ENCODE measurements at places on chromosomes 2 and 18.

- no peak for DNase-seq
These were observed 129.1 kb upstream of the DNMT3A start for GRCh38 chr2:25470806-25471205.

DNA sequence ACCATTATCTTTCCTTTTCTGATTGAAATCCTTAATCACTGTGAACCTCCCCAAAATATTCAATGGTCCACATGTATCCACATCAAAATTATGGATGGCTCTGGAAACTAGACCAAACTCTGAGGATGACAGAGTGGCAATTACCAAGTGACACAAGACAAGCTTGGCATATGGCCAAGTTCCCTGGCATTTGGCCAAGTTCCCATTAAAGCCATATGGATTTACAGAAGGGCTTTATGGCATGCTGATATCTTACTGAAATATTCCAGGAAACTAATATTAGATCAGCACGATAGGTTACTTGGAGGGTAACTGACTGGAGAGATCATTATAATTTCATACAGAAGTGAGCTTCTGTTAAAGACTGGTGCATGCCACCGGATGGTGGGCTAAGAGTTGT, 21.9 kb upstream of the CERS6 start:
- no peak for DNase-seq

GRCh38 chr2:28666496-28667184, 85.0 kb upstream of the PPP1CB start:
- DNase-seq: no peak

GRCh38 chr2:8927510-8928455, 75.7 kb downstream of the MBOAT2 start:
- peak; percentile 80 for DNase-seq

- no peak for DNase-seq
These were observed 505.8 kb upstream of the NRP2 start for GRCh38 chr2:205176546-205176945.

DNA sequence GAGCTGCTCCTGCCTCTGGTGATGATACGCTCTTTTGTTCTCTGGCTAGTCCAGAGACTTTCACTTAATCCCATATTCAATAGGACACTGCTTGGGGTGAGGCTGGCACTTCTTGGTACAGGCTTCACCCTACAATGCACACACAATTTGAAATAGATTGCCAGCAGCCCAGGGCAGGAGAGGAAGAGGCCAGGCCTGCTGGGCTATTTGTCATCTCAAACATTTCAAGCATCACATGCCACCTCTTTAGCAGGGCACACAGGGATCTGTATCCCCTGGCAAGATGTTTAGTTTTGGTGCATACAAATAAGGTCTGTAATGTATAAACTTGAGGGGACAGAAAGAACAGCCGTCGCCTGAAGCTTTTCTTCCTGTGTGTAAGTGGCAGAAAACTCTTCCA, 120.4 kb downstream of the CHST9 start:
- no peak for DNase-seq

- no peak for DNase-seq
These were observed 22.8 kb downstream of the ASB18 start for GRCh38 chr2:236241181-236242056.

GRCh38 chr2:180720829-180721228, 259.6 kb upstream of the UBE2E3 start:
- DNase-seq: no peak

GRCh38 chr2:40666398-40666797, 214.5 kb upstream of the SLC8A1 start:
- no peak for DNase-seq

DNA sequence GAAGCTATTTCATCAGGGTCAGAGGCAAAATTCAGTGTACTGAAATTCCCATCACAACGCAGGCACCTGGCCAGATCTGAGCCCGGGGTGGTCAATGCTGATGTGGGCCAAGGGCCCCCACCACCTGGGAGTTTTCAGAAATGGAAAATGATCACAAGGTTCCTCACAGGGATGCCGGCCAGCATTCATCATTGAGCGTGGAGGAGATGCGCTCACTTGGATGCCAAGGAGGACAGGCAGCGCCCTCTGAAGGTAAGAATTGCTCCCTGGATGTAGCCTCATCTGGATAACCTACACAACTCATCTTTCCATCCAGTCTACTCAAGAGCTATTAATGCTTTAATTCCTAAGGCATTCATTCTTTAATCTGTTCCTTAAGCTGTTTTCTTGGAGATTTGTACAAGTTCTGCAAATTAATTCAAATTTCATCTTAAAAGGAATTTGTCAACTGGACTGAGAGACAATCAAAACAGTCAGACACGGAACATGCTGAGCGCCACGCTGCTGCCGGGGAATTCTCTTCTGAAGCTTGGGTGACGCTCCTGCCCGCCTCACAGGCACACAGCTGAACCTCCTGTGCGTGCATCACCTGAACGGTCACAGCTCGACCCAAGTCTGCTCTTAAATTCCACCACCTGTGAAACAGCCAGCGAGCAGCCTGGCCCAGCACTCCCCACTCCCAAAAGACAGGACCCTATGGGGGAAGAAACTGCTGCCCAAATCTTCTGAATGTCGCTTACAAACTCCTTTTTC, 206.7 kb downstream of the HDAC4 start:
- DNase-seq: peak; percentile 90

GRCh38 chr2:104332731-104333130, 521.2 kb upstream of the POU3F3 start:
- peak; percentile 29 for DNase-seq

DNA sequence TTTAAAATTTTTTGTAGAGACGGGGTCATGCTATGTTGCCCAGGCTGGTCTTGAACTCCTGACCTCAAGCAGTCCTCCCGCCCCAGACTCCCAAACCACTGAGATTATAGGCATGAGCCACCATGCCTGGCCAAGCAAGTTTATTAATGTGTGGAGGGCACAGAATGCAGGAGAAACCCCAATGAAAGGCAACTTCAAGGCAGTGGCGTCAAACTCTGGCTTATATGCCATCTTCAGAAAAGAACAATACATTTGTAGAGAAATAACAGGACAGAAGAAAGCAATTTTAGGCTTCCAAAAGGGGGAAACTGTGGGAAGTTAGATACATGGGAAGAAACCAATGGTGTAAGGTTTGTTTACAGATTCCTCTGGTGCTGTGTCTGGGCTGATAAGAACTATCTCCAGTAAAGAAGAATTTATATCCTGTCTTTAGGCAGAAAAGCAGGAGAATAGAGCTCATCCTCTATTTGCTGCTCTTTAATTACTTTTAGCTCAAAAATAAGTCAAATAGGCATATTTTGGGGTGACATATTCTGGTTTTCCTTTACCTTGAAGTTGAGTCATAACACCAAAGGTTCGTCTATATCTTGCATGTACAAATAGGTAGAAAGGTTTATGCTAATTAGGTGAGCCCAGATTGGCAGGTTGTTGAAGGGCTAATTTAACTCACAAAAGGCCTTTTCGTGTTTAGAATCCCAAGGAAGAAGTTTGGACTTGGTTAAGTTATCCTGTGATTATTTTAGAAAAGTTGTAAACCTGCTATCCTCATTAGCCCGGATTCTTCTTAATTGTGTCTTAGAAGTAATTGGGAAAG, 26.0 kb upstream of the TMEM214 start:
- no peak for DNase-seq

DNA sequence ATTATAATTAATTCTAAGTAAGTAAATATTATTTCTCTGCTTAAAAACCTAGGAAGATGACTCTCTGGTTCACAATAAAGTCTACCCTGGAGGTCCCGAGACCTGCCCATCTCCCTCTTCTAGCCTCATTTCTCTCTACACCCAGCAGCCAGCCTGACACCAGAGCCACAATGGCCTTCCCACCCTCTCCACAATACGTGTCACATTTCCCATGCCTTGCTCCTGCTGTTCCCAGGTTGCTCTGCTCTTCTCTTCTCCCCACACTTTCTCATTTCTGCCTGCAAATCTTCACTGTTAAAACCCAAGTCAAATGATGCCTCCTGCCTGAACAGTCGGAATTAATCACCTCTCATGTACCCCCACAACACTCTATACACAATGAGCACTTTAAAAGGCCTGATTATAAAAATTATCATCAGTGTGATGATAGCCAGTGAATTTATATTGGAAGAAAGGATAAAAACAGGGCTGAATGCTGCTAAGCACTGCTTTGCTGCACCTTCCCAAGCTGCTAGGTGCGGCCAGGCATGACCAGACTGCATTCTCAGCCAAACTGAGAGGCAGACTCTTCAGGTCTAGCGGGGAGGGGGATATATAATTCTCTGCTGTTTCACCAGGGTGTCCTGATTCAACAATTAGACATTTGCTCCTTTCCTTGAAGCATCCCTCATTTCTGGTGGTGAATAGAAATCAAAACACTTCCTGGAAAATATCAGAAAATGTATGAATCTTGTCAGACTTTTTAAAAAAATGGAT, 160.6 kb downstream of the DTNA start:
- DNase-seq: no peak

DNA sequence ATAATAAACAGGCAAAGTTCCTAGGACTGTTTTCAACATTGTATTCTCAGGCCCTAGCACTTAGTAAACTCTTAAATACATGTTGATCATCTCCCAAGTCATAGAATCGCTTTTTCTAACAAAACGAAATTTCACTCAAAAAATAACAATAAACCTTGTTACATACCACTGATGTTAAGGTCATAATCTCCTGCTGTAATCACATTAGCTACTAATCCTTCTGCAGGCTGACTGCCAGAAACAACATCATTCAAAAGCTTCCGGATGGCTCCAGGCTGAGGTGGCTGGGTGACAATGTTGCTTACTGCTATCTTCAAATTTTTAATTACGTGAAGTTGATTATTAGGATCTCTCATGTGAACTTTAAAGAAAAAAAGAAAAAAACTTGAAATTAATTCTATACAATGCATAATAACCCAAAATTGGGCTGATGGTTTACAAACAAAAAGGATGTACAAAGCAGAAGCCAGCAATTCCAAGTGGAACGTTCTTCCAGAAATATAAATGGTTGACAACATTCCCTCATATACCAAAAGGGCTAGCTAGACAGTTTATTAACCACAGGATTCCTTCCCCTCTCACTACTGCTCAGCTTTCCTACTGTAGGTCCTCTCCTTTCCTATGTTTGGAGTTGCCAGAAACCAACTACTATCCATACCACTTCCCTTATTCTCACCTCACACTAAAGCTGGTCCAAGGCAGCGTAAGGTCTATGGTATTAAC, 11.6 kb downstream of the TRAPPC8 start:
- no peak for DNase-seq

- DNase-seq: no peak
These were observed 45.1 kb upstream of the SERTAD2 start for GRCh38 chr2:64698668-64699444.

GRCh38 chr2:176188774-176189680, 559 bp downstream of the HOXD1 start:
- no peak for DNase-seq

GRCh38 chr2:48707466-48707865, 48.1 kb downstream of the LHCGR start:
- DNase-seq: no peak

- DNase-seq: no peak
These were observed 48.3 kb downstream of the TNS1 start for GRCh38 chr2:217954469-217954868.

DNA sequence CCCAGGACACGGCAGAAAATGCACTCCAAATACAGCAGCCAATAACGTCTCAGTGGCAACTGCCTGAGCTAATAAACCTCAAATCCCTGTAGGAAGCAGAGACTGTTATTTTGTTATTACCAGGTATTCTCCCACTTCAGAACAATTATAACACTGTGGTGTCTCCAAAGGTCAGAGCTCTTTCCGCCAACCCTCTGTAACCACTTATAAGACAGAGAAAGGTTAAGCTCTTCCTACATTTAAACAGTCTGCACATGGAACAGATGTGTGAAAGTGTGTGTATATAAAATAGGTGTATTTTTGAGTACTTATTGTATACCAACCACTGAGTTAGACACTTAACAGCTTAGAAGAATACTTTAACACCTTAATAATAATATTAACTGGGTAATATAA, 64.1 kb downstream of the FBXO15 start:
- no peak for DNase-seq

- no peak for DNase-seq
These were observed 131.2 kb downstream of the CBLN2 start for GRCh38 chr18:72412927-72413326.

- no peak for DNase-seq
These were observed 13.1 kb downstream of the CTLA4 start for GRCh38 chr2:203880557-203881125.

DNA sequence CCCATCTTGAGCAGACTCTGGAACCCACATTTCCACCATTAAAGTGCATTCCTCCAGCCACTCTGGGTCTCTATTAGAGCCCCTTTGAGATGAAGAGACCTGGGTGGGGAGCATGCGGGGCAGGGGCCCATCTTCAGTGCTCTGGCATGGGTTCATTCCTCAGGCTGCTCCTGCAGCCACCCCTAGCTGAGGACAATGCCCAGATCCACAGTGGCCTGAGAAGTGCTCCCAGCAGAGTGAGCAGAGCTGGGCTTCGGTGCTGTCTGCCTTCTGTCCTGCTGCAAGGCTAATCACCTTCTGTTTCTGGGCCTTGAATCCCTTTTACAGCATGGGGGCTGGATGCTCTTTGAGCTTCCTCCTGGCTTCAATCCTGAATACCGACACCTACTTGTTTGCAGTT, 169.8 kb downstream of the TRIM43 start:
- DNase-seq: no peak

- no peak for DNase-seq
These were observed 21.9 kb downstream of the PPP3R1 start for GRCh38 chr2:68230241-68231060.

DNA sequence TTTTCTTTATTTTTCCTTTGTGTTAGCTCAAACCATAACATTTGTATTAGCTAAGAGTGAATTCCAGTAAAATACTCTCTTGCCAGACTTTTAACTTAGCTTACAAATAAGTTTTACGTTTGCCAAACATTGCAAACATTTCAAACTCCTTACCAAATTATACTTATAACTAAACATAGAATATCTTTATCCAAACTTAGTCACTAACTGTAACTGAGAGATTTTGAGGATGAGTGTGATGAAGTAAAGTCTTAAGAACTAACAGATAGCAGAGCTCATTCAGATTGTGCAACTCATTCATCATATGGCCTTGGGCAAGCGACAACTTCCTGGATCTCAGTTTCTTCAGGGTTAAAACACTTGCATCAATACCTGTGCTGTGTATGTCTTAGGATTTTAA, 533.7 kb downstream of the TDRD15 start:
- no peak for DNase-seq

DNA sequence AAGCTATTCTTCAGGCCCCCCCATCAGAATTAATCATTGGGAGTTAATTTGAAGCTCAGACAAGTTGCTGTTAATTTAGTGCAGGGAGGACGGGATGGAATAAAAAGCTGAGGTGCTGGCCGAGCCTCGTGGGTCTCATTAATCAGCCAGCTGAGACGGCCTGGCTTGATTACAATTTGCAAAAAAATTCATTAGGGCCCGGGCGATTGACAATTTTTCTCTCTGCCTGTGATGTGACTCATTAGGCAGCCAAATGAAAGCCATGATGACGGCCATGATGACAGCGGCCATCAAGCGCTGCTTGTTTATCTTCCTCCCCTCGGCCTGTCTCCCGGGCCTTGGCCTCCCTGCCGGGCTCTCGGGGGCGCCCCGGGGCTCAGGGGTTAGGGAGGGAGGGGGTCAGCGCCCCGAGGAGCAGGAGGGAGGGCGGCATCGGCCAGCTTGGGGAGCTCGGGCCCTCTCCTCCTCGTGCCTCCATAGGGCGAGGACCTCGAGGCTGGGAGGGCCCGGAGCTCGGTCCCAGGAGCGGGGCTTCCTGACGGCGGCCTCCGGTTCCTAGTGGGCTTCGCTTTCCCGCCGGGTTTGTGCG, 5.2 kb downstream of the GBX2 start:
- DNase-seq: no peak
